Neural crest cell (in vitro differentiated cells): ENCODE measurements at places on chromosomes 3 and 15. TPM values are rescaled to one million over a fixed set of nuclear protein-coding genes. Genes with fewer than 3 reads are reported as not detected.

- no peak for DNase-seq
Measured at GRCh38 chr3:129439226-129439816, 427 bp downstream of the MBD4 start.

GRCh38 chr3:197329382-197329781 is 31.0 kb upstream of the DLG1 start:
- DNase-seq = no peak

DNA sequence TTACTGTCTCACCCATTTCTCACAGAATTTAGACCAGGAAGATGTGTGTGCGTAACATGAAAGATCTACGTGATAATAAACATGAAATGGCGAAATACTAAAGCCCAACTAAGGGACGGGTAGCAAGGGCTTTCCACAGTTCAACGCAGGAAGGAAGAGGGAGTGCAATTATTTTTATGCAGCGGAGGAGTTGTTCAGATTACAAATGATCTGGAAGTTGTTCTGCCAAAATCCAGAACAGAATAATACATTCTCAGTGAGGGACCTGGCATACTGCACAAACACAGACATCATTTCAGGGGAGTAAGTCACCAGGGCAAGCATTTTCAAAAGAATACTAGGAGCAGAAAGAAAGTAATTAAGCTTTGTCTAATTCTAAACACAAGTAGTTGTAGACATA is 133.6 kb upstream of the RAP2B start:
- DNase-seq = no peak

DNA sequence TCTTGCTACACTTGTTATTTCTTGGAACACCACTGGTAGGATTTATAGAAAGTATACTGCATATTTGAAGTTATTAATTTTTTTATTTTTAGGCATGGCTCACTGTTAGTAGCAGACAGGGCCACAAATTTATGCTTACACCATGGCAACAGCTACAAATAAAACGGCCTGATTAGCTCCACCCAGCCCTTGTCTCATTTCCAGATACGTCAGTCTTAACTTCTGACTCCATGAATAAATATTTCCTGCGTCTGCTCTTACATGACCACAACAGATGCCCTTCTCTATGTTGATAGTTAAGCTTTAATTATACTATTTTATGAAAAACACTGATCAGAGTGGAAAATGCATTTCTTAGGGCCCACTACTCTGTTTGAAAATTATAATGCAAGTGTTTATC is 62.3 kb upstream of the CPOX start:
- no peak for DNase-seq

DNA sequence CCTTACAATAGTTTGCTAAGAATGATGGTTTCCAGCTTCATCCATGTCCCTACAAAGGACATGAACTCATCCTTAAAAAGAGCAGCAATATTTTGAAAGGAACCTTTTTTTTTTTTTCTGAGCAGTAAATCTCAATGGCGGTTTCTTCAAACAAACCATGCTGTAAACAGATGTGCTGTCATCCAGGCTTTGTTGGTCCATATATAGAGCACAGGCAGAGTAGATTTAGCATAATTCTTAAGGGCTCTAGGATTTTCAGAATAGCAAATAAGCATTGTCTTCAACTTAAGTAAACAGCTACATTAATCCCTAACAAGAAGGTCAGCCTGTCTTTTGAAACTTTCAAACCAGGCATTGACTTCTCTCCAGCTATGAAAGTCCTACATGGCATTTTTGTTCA is 334.2 kb downstream of the SLC9A9 start:
- no peak for DNase-seq

GRCh38 chr3:24195504-24196230 is 250.6 kb downstream of the NR1D2 start:
- no peak for DNase-seq

DNA sequence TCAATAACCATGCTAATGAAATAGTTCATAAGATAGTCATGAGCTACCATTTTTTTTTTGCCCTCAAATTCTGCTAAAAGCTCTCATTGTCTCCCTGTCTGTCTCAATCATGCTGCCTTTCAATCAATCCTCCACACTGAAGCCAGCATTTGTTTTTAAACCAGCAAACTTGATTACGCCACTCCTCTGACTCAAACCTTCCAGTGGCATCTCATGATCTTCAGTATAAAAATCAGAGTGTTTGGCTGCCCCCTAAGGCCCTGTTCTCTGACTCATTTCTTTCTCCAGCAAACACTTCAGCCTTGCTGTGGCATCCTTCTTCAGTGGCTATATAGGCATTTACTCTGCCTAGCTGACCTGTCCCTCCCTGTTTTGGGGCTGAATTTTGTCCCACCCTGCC is 36.0 kb upstream of the EOMES start:
- no peak for DNase-seq

DNA sequence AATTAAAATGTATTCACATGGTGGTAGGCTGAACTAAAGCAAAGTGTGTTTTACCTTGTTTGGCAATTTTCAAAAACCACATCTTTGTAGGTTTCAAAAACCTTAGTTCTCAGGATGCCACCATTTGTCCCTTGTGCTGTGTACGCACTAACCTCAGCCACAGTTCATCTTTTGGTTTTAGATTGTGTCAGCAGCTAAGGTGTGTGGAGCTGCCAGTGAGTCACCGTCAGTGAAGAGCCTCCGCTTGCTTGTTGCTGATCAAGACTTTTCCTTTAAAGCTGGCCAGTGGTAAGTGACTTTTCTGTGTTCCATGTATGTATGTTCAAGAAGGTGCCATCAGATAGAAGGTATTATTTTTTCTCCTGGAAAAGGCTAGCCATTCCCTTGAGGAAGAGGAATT is 21.1 kb downstream of the OXNAD1 start:
- DNase-seq = no peak

DNA sequence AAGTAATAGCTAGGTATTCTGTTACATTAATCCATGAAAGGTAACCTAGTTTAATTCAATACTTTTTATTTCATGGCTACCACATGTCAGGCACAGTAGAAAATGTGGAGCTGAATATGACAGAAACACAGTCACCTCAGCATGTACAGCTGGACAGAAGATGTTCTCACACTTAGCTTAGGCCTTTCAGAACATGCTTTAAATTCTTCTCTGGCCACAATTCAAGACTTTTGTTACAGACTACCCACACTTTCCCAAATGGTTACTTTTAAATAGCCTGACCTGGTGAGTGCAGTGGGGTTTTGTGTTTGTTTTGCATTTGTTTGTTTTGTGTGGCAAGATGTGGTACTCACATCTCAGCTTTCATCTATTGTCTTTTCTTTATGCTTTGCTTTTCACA is 1079.5 kb downstream of the IGSF11 start:
- no peak for DNase-seq

DNA sequence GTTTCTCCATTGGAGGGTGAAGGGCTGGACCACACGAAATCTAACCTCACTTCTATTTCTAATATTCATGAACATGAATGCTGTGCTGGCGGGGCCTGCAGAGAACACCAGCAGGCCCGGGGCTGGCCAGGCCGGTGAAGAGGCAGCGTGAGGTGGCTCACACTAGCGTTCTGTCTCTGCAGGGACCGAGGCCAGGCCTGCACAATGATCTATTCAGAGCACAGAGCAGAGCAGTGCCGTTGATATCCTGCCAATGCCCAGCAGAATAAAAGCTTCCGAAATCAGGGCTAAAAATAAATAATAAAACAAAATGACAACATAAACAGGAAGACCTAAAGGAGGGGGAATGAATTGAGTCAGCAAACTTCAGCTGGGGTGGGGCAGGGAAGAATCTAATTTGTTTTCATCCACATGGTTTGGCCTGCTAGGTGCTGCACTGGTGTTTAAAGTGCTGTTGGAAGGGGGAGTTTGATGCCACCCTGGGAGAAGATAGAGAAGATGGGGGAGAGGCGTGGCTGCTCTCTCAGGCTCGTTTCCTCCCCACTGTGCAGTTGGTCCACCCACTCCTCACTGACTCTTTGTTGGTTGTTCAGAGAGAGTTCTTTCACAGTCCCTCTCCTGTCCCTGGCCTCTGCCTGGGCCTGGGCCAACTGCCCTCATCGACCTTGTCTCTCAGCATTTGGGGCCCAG is 837.1 kb downstream of the AGBL1 start:
- DNase-seq = peak; percentile 17

GRCh38 chr15:90870354-90871138 is 2.2 kb downstream of the FURIN start:
- no peak for DNase-seq

DNA sequence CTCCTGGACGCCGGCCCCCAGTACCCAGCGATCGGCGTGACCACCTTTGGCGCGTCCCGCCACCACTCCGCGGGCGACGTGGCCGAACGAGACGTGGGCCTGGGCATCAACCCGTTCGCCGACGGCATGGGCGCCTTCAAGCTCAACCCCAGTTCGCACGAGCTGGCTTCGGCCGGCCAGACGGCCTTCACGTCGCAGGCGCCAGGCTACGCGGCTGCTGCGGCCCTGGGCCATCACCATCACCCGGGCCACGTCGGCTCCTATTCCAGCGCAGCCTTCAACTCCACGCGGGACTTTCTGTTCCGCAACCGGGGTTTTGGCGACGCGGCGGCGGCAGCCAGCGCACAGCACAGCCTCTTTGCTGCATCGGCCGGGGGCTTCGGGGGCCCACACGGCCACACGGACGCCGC is 956 bp downstream of the ZIC1 start:
- DNase-seq = no peak

DNA sequence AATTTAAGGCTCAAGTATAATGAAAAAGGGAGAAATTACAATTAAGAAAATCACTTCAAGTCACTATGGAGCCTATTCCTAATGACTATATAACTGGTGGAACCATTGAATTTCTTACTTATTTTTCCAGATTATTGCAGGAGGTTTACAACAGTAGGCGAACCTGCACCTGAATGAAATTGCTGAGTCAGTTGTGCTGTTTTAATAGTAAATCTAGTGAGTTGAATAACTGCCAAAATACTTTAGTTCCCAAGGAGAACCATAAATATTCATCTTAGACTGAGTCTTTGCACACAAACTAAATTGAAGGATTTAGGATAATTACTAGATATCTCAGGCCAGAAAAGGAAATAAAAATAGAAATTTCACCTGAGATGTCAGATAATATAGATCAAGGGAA is 1052.8 kb downstream of the NAALADL2 start:
- DNase-seq = no peak

DNA sequence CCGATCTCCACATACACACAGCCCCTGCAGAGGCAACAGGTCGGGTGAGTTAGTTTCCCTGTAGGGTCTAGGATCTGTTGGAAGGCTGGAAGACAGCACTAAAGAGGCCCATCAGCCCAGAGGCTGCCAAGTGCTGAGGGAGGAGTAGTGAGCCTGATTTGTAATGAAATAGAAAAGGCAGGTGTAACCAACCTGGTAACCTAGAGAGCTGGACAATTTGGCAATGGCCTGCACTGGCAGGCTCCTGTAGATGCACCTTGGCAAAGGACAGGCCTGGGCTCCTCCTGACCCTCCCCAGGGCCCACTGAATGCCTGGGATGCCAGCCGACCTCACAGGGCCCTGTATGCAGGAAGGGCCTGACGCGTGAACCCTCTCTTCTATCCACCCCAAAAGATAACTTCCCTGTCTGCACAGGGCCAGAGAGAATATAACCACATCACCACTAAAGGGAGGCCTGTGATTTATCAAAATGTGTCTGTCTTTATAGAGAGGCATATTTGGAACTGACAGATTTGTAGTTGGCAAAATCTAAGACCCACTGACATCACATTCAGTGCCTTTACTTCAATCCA is 225.1 kb upstream of the CHRNA7 start:
- DNase-seq = no peak

DNA sequence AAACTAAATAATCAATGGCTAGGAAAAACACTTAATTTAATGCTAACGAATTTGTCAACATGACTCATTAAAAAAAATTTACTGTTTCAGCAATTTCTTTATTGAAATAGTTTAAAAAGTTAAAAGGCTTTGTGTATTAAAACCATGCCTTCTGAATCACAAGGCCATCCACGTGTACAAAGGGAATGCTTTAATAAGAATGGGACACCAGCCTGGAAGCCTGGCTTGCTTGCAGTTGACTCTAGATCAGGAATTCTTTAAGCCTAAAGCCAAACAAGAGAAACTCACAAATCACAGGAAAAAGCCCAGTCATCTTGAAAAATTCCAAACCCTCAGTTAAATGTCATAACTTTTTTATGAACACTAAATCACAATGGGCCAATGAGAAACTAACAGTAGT is 137.6 kb downstream of the PEAK1 start:
- no peak for DNase-seq

- DNase-seq = no peak
Measured at GRCh38 chr15:64009798-64010261, 36.5 kb downstream of the DAPK2 start.

DNA sequence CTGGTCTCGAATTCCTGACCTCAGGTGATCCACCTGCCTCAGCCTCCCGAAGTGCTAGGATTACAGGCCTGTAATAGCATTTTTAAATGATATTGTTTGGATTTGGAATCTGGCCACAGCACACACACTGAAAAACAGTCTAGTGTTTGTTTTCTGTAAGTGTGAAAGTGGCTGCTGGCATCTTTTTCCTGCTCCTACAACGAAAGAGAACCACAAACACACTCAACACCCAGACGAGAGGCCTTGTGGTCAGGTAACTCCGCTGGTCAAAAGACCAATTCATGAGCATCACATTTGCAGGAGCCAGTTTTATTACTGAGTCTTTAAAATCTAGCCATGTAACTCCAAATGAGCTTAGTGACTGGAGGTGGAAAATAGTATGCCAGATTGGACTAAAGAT is 50.2 kb downstream of the IMPG2 start:
- no peak for DNase-seq

GRCh38 chr3:77780278-77780996 is 740.5 kb downstream of the ROBO2 start:
- no peak for DNase-seq

DNA sequence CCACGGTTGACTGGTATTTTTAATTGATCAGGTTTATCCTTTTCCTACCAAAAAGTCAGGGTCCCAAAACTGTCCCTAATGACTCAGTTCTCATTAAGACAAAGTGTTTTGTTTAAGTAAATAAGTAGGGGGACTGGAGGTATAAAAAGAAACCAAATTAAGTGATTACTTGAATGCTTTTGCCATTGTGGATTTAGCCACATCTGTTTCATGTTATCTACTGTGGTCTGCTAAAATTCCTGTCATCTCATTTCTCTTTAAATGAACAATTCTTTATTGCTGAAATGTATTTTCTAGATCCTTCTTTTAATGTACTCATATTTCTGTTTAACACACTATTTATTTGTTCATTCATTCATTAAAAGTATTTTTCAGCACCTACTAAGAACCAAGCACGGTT is 625.9 kb upstream of the ADAMTS9 start:
- DNase-seq = no peak

- no peak for DNase-seq
Measured at GRCh38 chr15:88645171-88646087, 6.6 kb downstream of the ISG20 start.

SLC12A1 gene
- total RNA-seq = 0.16 and 0.20 TPM in 2 replicates

SCN11A gene
- total RNA-seq = 0.48 and 0.63 TPM in 2 replicates

CYP11A1 gene
- 0.77 and 1.0 TPM in 2 replicates for total RNA-seq

SNTN gene
- total RNA-seq = not detected in 2 replicates

NUP210 gene
- 59.4 and 59.5 TPM in 2 replicates for total RNA-seq

TNFSF10 gene
- not detected in 2 replicates for total RNA-seq

SLC7A14 gene
- total RNA-seq = 0.07 and 0.09 TPM in 2 replicates

DUOXA2 gene
- not detected in 2 replicates for total RNA-seq

RABL3 gene
- total RNA-seq = 16.5 and 17.8 TPM in 2 replicates

SLC9C1 gene
- total RNA-seq = 0.42 and 0.55 TPM in 2 replicates

TRANK1 gene
- total RNA-seq = 8.9 and 11.3 TPM in 2 replicates

IL17RD gene
- total RNA-seq = 51.9 and 52.1 TPM in 2 replicates

NDN gene
- 97.3 and 105 TPM in 2 replicates for total RNA-seq

SI gene
- not detected in 2 replicates for total RNA-seq

TLR9 gene
- total RNA-seq = 0.16 TPM in 1 of 2 replicates, not detected in the other

CIDEC gene
- total RNA-seq = not detected in 2 replicates
